ENCODE measurements at places on chromosomes 1 and 21.

DNA sequence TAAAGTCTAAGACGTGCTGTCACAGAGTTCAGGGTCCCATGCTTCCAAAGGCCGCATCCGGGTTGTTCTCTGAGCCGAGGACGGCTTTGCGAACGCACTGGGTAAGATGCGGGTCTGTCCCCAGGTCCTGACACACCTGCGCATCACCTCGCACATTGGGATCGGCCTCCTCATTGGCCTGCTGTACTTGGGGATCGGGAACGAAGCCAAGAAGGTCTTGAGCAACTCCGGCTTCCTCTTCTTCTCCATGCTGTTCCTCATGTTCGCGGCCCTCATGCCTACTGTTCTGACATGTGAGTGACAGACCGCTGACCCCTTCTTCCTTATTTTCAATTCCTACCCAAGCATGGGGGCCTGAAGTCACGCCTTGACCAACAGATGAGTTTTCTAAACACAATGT is 25.3 kb downstream of the TFF3 start:
- DNase-seq, result peak; percentile 48

- no peak for DNase-seq
These were observed 55.1 kb upstream of the RGS4 start for GRCh38 chr1:163013826-163014600.

- no peak for DNase-seq
These were observed 86.7 kb downstream of the C1orf94 start for GRCh38 chr1:34263406-34263805.

DNA sequence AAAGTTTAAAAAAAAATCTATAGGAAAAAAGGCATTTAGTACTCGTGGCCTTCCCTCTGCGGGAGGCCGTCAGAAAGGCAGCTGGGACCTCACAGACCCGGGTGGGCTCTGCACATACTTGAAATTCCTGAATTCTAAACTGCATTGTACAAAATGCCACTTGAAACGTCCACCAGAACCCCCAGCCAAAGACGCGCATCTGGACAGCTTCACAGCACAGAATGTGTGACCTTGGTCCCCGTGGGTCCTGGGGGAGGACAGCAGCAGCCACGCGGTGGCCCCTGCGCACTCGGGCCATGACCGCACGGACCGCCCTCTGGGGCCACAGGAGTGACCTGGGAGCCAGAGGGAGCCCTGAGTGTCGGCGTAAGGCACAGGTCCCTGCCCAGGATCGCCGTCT is 20.6 kb upstream of the MRPS14 start:
- DNase-seq, result no peak

DNA sequence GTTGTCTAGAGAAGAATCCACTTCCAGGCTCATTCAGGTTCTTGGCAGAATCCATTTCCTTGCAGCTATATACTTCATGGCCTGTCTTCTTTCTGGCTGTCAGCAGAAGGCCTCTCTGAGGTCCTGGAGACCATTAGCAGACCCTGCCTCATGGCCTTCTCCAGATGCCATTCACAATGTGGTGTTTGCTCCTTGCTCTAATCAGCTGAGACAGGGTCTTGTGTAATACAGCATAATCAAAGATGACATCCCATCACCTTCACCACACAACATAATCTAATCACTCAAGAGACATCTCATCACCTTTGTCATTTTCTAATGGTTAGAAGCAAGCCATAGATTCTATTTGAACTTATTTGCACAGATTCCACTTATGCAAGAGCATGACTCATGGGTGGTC is 403.9 kb upstream of the LRRC7 start:
- DNase-seq, result no peak

Measured in heart right ventricle (tissue), 16 donors.